Cardiac septum (tissue), 1 donor: ENCODE measurements at places on chromosomes 3 and 15. TPM values are rescaled to one million over a fixed set of nuclear protein-coding genes. Genes with fewer than 3 reads are reported as not detected.

The GOLGA8A gene
- total RNA-seq = 26.7 TPM

The ARHGEF3 gene
- total RNA-seq = 23.1 TPM

The TMEM212 gene
- not detected for total RNA-seq

The SERPINI2 gene
- 0.46 TPM for total RNA-seq

The TKT gene
- 34.6 TPM for total RNA-seq

The CHRM5 gene
- not detected for total RNA-seq

The SEMA6D gene
- 9.9 TPM for total RNA-seq
